Testis (tissue), 5 donors: ENCODE measurements at places on chromosomes 2 and 18.

DNA sequence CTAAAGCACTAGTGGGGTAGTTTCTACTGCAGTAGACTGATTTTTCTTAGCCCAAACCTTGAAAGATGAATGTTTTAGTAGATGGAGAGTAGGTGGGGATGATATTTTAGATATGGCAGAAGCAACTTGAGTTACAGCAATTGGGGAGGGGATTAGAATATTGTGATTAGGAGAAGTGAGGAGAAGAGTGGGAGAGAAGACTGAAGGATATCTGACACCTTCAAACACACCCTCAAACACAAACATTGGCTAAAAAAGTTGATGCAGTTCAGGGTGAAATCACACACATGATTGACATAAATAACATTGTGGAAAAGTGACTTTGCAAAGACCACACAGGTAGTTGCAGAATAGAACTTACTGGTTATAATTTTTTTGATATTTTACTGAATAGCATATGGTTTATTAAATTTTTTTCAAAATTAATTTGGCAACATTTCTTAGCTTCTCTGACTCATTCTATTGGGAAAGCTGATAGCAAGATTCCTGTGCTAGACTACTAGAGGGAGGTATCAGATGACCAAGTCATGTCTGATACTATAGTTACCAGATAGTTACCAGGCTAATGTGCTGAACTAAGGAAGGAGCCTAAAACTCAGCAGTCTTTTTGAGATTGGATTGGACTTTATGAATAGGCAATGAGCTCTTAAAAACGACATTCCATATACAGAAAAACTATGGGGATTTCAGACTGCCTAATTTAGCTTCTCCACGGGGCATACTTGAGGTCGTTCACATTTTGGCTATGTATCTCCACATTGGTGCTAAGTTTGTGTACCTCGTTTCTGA, 73.0 kb downstream of the ACTR3 start:
- no peak for DNase-seq

DNA sequence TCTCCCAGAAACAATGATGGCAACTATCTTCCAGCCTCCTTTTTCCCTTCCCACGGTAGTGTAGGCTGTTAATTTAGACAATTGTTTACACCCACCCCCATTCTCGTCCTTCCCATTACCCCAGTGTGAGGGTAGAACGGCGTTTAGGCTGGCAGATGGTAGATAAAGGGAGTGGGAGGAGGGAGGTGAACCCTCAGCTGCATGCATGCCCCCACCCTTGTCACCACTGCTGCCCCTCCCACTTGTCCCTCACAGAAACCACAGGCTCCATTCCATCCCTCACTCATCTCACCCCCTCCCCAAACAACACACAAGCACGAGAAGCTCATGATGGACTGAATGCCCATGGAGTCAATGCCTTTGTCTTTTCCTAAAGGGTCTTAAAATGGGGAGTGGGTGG, 107.9 kb upstream of the PARD3B start:
- DNase-seq: no peak

DNA sequence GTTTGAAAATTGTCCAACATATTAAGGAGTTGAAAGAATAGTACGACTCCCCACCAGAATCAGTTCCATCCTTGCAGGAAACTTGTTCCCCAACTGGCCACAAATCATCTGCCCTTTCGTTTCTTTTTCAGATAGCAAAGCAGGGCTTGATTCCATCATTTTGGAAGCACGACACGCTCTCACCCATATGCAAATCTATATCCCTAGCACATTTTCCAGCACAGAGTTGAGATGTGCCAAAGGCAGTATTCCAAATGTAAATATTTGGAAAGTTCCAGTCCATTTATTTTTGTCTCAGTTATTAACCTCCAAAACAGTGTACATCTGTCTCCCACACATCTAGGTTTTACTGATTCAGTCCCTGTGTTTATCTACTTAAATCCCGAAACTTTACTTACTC, 128.8 kb upstream of the BCL2L11 start:
- no peak for DNase-seq

DNA sequence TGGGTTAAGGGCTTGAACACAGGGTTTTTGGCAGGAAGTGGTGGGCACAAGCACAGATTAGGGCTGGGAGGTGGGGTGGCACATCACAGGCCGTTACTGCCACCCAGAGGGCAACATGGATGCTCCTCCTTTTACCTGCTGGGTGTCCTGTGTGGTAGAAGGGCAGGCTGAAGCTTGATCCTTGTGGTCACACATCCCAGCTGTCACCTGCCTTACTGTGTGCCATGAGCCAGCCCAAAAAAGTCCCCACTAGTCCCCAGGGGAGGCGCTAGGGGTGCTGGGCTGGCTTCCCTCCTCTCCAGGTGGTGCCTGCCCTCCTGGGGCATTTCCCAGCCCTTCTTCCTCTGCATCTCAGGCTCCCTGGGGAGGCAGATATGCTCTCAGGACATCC, 50.5 kb upstream of the ALPP start:
- no peak for DNase-seq

DNA sequence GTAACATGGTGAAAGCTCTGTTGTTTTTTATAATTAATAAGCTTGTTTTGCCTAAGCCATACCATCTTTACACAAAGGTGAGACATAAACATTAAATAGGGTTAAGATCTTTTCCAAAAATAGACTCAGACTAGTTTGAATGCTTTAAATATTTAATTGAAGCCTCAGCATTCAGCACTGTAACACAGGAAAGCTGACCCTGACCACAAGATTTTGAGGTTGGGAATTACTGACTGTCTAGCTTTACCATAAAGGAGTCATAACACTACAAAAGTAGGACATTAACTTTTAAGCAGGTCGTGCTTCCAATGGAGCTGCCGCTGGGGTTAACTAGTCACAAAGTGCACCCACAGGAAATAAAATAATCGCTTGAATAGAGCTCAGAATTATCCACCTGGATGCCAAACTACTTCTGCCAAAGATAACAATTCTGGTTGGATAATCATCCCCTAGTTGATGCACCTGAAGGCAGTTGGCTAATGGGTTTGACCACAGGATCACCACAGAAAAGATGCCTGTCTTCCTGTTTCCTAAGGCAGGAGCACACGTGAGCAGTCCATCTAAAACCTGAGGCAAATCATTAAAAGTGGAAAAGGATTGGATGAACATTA, 106.2 kb downstream of the COBLL1 start:
- no peak for DNase-seq

- peak; percentile 11 for DNase-seq
These were observed 119.4 kb upstream of the HS6ST1 start for GRCh38 chr2:128438091-128438490.

GRCh38 chr2:48914477-48915089, 159.1 kb upstream of the LHCGR start:
- no peak for DNase-seq

DNA sequence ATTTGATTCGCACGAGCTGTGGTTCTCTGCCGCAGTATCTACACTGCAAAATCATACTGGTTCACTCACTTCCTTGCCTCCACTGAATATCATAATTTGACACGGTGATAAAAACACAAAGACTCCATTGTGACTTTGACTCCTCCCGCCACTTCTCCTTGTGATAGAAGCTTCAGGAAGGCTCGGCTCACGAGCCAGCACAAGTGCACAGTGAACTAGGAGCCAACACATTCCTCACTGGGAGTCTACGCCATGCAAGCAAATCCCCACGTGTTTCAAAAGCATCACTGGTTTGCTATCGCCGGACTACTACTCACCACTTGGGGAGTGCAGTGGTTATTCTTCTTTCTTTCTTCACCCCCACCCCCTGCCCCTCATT, 293.3 kb upstream of the PARD3B start:
- peak; percentile 73 for DNase-seq

GRCh38 chr2:217901835-217902378, 100.9 kb downstream of the TNS1 start:
- DNase-seq: no peak

DNA sequence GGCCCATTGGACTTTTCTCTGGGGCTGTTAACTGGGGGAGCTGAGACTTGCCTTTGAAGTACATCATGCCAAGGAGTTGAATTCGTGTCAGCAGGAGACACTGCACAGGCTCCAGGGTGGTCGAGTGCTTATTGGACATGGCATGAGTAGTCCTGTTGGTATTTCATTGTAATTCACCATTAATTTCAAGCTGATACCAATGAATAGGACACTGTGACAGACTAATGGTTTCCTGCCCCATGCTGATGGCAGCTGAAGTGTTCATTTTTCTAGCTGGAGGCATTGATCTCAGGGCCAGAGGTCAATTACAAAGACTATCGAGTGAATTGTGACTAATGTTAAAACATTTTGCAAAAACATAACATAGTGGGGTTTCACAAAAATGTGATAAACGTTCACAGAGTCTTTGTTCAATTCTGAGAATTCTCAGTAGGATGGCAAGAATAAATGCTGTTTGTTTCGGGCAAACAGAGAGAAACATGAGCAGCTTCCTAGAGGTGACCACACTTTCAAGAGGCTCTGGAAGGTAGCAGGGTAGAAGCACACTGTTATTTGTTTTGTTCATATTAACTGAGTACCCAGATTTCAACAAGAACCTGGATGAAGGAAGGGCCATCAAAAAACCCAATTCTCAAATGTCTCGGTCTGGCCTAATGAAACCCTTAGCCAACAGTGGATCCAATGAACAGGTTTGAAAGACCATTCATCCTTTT, 90.6 kb upstream of the ARL4C start:
- no peak for DNase-seq

- DNase-seq: no peak
These were observed 124.2 kb downstream of the CBLN2 start for GRCh38 chr18:72419914-72420313.

DNA sequence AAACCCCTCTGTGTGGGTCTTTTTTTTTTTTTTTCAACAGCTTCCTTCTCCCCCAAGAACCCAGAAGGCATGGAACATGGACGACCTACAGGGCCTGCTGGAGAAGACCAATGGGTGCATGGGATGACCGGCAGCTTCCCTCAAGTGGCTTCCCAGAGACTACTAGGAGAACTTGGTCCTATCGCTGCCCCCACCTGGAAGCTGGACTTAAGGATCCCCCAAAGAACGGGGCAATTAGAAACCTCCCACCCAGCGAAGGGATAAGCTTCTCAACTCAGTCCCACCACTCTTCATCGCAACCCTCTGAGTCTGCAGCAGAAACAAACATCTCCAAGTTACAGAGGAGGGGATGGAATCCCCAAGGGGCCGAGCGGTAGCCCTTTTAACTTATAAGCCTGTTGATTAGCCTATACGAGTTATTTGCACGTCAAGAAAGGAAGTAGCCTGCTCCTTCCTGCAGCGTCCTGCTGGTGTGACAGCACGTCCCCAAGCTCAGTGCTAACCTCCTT, 1.4 kb downstream of the ACTR1B start:
- no peak for DNase-seq

DNA sequence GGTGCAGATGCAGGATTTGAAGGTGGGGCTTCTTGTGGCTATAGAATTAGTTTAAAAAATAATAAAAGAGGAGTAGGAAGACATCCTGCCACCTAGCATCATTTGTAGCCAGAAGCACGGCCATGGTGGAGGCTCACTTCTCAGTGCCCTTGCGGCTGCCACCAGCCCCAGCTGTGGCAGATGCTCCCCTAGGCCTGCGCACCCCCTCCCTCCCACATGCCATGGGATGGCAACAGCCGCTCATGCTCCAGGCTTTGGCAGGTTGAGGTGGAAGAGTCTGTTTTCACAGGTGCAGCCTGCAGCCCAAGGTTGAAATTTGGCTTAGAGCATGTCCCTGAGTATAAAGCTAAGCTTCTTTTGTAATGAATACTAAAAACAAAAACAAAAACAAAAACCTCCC, 96.4 kb downstream of the GATA6 start:
- DNase-seq: no peak

DNA sequence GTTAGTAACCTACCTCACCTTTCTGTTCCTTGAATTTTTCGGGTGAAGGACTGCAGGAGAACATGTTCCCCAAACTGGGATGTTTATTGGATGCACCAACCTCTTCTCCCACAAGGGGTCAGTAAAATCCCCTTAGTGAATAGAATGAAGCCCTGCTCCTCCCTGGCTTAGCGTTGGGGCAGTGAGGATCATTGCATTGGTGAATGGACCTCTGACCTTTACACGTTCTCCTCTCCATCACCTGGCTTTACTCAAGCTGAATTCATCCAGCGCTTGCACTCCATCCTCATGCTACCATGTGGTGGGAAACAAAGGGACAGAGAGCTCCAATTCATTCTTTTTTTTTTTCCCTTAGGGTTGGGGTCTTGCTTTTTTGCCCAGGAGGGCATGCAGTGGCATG, 157.2 kb downstream of the MIB1 start:
- peak; percentile 66 for DNase-seq

DNA sequence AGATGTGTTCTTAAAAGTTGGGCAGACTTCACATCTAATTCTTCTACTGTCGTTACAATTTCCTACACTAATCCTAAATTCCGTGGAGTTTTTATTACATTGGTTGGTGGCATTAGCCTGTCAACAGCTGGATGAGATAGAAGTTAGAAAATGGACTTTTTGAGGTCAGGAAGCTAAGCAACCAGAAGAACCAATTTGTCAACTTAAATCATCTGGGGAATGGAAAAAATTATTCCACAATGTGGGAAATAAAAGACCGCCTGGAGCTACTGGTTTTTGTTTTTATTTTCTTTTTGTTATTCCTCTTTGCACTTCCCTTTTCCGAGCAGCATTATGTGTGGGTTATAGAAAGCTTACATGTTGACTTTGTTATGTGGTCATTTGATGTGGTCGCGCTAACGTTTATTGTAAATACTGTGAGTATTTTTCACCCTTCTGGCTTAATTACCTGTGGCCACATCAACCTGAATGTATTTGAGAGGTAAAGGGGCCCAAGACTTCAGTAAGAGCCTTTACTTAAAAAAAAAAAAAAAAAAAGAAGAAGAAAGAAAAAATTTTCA, 75.3 kb downstream of the PTPRM start:
- DNase-seq: no peak

GRCh38 chr2:150370561-150370960, 116.9 kb downstream of the RND3 start:
- DNase-seq: no peak

GRCh38 chr2:38266382-38267061, 110.6 kb downstream of the ATL2 start:
- no peak for DNase-seq

DNA sequence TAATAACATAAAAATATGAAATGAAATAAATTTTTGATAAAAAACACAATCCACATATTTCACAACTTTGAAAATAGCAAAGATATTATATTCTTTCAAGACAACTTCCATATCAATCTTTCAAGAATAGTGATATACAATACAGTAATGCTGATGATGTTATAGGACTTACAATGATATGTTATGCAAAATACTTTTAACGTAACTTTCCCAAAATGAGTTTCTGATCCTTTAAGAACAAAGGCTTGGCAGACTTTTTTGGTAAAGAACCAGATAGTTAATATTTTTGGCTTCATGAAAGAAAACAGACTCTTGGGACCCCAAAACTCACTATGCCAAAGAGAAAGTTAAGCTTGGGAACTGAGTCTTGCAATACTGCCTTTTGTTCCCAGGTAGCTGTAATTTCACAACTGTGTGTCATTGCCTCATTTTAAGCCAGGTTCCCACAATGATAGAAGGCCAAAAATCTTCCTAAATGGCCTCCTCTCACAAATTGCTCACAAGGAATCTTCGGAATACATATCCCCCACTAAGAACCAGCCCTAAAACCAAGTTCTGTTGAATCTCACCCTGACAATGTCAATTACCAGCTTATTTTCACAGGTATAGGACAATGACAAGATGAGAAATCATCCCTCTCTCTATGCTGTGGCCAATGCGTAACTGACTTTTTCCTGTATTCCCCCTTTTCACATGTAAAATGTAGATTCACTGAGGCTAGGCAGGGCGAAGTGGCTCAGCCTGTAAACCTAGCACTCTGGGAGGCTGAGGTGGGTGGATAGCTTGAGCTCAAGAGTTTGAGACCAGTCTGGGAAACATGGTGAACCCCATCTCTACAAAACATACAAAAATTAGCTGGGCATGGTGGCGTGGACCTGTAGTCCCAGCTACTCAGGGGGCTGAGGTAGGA, 54.8 kb upstream of the STRN start:
- DNase-seq: no peak
